ENCODE measurements at places on chromosomes 13 and 19.

DNA sequence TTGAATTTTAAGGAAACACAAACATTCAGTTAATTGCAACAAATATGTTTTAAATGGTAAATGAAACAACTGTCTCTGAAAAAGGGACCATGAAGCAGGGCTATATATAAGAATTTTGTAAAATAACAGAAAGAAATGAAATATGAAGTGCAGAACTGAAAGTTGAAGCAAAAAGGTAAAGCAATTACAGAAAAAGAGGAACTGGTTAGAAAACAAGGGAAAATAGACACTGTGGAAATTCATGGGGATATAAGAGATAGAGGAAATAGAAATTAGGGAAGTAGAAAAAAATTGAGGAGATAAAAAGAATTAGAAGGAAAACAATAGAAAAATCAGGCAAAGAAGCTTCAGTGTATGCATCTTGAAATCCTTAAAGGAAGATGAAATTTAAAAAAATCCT lies 40.0 kb upstream of the TDRD3 start:
- no peak for DNase-seq

DNA sequence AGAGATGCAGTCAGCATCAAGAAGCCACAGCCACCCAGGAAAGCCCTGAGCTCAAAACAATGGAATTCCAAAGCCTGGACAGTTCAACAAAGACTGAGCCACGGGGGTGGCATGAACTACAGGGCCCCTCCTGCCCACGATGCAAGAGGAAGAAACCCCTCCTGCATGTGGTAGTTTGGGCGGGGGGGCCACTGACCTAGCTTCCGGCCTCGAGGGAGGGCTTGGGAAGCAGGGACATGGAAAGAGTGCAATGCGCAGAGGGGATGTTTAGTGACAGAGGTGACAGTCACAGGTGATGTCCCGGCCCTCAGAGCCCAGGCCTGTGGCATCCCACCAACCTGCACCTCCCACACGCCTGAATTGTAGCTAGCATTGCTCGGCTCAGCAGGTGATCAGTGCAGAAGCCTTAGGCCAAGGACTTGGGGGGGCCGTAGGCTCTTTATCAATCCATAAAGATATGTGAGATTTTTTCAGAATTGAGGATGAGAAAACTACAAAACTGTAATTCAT lies 318.8 kb downstream of the TEX29 start:
- DNase-seq, result no peak

- no peak for DNase-seq
Observed at GRCh38 chr19:50703915-50704796, 15.4 kb downstream of the SHANK1 start.

DNA sequence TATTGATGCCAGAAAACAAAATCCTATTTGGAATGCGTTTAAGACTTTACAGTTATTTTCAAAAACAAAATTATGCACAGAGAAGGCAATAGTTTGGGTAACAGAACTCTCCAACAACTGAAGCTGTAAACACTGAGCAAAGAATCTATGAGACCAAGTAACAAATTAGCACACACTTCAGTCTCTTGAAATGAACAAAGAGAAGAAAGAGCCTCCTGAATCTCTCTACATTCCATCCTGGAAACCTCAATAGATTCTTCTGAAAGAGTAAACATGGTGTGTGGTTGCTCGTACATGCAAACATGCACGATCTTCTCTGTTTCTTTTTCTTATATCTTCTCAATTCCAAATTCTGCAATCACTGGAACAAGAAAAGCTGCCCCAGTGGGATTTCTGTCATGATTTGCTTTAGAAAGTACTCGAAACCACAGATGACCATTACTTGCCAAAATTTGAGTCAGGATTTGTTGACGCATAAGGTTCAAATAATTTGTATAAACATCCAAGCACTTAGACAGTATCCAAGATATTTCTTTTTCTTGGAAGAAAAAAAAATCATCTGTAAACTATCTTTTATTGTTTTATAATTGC lies 137.9 kb upstream of the DACH1 start:
- no peak for DNase-seq

DNA sequence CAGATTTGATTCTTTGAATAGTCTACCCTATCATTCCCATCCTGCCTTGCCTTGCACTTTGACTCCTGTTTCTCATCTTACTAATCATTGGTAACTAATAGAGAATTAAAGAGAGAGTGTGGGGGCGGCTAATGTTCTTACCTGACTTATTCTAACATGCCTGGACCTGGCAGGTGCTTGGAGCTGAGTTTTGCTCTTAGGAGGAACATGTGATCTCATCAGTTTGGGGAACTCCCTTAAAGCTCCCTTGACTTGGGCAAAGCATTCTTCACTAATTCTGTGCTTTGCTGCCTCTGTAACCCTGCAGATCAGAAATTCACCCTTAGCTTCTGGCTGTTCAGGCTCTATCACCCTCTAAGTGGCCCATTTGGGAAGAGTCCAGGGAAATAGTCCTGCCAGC lies 861.1 kb downstream of the GPC5 start:
- no peak for DNase-seq

DNA sequence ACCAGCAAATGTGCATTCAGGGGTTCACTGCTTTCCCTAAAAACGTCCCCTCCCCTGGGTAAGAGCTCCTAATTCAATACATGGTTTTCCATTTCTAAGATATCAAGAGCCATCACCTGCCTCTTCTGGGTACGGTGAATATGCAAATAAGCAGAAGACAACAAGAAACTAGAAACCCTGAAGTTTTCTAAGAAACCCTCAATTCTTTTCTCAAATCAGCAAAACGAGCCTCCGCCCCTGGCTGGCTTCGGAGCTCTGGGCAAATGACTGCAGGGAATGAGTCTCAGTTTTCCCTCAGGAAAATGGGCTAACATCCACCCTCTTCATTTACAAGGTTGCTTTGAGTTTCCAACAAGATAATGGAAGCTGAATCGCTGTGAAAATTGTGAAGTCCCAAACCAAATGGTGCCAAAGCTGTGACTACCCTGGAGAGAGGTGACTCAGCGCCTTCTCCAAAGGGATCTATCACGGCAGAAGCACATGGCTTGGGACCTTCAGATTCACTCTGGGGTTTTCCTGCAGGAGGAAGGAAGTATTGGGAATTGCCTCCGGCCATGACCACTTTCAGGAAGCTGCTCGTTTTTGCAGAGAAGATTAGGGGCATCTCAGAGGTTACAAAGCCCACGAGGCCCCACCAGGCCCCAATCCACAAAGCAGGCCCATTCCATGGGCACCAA lies 26.6 kb downstream of the KLF2 start:
- DNase-seq, result no peak

DNA sequence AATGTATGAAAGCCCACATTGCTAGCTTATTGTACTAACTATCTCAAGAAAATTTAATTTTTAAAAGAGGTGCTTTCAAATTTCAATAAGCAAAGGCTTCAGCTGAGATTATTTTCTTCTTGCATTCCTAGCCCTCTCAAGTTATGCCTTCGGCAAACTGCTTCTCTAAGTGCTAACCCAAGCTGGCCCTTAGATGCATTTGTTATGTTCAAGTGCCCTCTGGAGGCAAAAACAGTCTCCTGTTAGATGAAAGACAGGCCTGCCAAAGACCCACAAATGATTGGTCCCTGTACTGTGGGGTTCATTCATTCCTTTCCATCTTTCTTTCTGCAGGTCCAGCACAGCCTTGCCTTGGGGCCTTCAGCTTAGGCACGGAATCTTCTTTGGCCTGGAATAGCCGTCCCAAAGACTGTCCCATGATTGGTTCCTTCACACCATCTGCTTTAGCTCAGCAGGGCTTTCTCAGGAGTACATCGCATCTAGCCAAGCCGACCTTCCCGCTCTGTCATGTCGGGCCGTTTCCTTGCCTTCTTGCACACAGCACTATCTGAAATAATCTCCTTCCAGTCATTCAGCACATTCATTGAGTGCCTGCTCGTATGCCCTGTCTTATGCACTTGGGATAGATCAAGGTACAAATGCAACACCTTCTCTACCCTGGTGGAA lies 26.4 kb upstream of the TPTE2 start:
- DNase-seq, result no peak

DNA sequence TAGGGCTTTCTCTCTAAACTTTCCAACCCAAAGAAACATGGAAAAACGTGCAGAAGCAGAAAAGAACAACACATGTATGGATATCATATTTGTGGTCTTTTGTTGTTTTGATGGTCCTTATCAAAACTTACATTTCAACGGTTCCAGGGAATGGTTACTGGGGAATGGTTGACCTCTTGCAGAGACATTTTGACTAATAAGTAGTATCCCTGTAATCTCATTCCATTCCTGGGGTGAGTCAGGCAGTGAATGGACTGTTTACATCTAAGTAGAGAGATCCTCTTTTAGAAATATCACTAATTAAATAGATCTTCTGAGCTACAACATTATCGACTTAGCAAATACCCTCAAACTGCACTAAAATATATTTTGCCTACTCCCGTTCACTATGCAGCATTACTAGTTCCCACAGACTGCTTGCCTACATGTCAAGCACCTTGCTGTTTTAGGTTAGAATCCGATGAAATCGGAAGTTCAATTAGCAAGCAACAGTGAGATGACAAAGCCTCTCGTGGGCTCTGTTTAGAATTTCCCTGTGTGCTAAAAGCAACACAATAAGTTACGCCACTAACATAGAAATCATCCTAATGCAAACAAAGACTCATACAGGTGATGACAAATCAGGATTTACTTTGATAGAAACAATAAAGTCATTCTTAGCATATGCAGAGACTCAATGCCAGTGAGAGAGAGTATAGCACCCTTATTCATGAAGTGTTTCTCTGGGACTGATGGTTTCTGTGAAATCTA lies 797.7 kb upstream of the ARGLU1 start:
- no peak for DNase-seq

GRCh38 chr13:66021846-66022245 lies 1208.3 kb downstream of the PCDH9 start:
- no peak for DNase-seq

DNA sequence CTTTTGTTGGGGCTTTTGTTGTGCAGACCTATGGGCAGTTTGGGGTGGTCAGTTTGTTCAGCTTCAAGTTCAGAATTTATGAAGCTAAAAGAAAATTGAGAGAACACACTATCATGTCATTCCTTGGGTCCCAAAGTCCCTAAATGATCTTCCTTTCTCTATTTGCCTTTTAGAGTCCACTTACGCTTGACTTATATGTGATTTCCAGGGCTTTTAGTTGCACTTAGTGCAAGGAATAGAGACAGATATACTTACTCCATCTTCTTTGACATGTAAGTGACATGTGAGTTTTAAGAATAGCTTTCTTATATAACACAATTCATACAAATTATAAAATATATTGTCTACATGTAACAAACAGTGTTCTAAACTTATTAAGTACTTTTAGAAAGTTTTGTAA lies 660.1 kb upstream of the SLITRK1 start:
- DNase-seq, result no peak

GRCh38 chr13:88464851-88465250 lies 793.7 kb downstream of the SLITRK5 start:
- no peak for DNase-seq
